HS-5 (cell line): ENCODE measurements at places on chromosomes 16 and 17.

- DNase-seq = peak; percentile 99
Measured at GRCh38 chr16:24700549-24701392, 28.7 kb upstream of the TNRC6A start.

- no peak for DNase-seq
Measured at GRCh38 chr17:8223356-8224126, 13.2 kb upstream of the AURKB start.

GRCh38 chr17:10192461-10192860 lies 5.9 kb downstream of the GAS7 start:
- DNase-seq = no peak

- DNase-seq = no peak
Measured at GRCh38 chr17:7710301-7710700, 5.3 kb downstream of the EFNB3 start.

- DNase-seq = peak; percentile 2
Measured at GRCh38 chr16:76897816-76898215, 293.2 kb upstream of the MON1B start.

DNA sequence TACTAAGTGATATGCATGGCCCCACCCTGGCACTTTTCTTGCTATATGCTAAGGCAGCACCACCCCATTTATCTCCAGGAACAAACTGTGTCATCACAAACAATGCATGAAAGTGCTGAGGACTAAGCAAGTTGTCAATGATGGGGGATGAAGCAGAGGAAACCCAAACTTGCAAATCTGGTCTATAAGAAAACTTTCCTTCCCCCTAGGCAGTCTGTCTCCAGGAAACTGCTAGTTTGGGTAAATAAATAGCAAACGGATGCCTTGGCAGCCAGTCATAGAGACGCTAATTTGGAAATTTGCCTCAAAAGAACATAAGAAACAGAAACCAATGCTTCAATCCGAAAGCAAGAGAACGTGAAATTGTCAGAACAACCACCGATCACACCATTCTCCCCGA lies 5.6 kb upstream of the HSBP1 start:
- no peak for DNase-seq

GRCh38 chr17:36148559-36149295 lies 27.7 kb downstream of the TBC1D3B start:
- DNase-seq = peak; percentile 25

- DNase-seq = no peak
Measured at GRCh38 chr17:59373882-59374495, 42.5 kb downstream of the YPEL2 start.

GRCh38 chr16:2919511-2920255 lies 8.0 kb downstream of the FLYWCH1 start:
- DNase-seq = peak; percentile 35

- no peak for DNase-seq
Measured at GRCh38 chr16:64304951-64305350, 816.9 kb downstream of the CDH11 start.

- no peak for DNase-seq
Measured at GRCh38 chr16:31713945-31714902, 159.4 kb upstream of the ZNF267 start.

- DNase-seq = no peak
Measured at GRCh38 chr17:35870906-35871819, 2.5 kb upstream of the HEATR9 start.

DNA sequence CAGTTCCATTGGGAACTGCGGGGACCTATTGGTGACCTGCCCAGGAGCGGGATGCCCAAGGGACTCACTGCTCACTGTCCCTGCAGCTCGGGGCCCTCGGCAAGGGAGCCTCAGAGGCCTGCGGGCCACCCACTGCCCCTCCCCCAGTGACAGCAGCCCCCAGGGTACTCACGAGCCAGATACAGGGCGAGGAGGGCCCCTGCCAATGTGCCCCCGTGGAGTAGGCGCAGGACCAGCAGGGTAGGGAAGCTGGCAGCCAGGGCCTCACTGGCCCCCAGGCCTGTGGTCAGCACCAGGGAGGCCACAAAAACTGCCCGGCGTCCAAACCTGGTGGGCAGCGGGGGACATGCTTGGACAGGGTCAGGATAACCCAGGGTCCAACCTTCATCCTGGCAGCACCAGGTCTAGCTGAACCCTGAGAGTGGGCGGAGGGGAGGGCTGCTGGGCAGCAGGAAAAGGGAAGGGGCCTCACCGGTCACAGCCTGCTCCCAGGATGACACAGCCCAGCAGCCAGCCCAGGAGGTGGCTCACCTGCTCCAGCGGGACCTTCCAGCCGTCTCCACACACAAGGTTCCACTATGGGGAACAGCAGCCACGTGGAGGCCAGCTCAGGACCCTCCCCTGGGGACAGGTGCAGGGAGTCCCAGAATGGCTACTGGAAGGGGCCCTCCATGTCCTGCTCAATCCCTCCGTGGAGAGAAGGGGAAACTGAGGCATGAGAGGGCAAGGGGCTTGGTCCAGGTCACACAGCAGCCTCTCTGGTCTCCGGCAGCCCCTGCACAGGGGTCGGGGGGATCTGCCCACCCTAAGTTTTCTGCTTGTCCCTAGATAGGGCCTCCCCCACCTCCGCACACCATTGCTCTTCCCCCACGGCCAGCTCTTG lies 855 bp downstream of the SLC22A31 start:
- no peak for DNase-seq

DNA sequence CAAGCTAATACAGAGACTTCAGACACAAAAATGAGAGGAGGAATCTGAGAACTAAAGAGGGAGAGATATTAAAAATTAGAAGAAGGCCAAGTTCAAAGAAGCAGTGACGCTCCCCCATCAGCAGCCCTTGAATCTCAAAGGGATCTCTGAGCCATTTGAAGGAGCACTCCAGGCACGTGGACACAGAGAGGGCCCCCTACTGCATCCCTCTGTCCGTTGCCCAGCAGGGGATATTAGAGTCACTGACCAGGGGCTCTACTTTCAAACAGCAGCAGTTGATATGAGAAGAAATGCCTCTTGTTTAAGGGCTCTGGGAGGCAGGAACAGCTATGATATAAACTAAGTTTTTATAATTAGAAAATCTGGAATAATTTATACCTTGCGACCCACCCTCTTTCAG lies 479.0 kb upstream of the SALL1 start:
- DNase-seq = no peak

- DNase-seq = no peak
Measured at GRCh38 chr17:29116804-29117753, 63.1 kb downstream of the MYO18A start.

DNA sequence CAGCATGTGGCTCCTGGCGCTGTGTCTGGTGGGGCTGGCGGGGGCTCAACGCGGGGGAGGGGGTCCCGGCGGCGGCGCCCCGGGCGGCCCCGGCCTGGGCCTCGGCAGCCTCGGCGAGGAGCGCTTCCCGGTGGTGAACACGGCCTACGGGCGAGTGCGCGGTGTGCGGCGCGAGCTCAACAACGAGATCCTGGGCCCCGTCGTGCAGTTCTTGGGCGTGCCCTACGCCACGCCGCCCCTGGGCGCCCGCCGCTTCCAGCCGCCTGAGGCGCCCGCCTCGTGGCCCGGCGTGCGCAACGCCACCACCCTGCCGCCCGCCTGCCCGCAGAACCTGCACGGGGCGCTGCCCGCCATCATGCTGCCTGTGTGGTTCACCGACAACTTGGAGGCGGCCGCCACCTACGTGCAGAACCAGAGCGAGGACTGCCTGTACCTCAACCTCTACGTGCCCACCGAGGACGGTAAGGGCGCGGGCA lies 645 bp downstream of the NLGN2 start:
- no peak for DNase-seq

GRCh38 chr16:3471518-3472176 lies 23.6 kb downstream of the C16orf90 start:
- DNase-seq = no peak
